Smooth muscle cell of bladder (primary cell): ENCODE measurements at places on chromosomes 13 and 19. TPM values are rescaled to one million over a fixed set of nuclear protein-coding genes. Genes with fewer than 3 reads are reported as not detected.

RABAC1 gene
- total RNA-seq = 312 and 378 TPM in 2 replicates

GPC6 gene
- total RNA-seq = 41.4 and 124 TPM in 2 replicates

CABP5 gene
- total RNA-seq = not detected in 2 replicates

ZNF324B gene
- total RNA-seq = 8.0 and 9.2 TPM in 2 replicates

WDR88 gene
- not detected in 2 replicates for total RNA-seq

ICAM4 gene
- total RNA-seq = 1.5 and 4.4 TPM in 2 replicates

ONECUT3 gene
- not detected in 2 replicates for total RNA-seq

FCHO1 gene
- total RNA-seq = 0.09 and 0.14 TPM in 2 replicates

FBN3 gene
- total RNA-seq = not detected in 2 replicates

IZUMO4 gene
- total RNA-seq = 1.0 and 1.6 TPM in 2 replicates

KLK14 gene
- total RNA-seq = not detected in 2 replicates

IGFL3 gene
- not detected in 2 replicates for total RNA-seq

DUS3L gene
- 19.5 and 28.3 TPM in 2 replicates for total RNA-seq

GRIK5 gene
- not detected in 2 replicates for total RNA-seq
